ENCODE measurements at places on chromosomes 5 and 9. TPM values are rescaled to one million over a fixed set of nuclear protein-coding genes. Genes with fewer than 3 reads are reported as not detected.

DNA sequence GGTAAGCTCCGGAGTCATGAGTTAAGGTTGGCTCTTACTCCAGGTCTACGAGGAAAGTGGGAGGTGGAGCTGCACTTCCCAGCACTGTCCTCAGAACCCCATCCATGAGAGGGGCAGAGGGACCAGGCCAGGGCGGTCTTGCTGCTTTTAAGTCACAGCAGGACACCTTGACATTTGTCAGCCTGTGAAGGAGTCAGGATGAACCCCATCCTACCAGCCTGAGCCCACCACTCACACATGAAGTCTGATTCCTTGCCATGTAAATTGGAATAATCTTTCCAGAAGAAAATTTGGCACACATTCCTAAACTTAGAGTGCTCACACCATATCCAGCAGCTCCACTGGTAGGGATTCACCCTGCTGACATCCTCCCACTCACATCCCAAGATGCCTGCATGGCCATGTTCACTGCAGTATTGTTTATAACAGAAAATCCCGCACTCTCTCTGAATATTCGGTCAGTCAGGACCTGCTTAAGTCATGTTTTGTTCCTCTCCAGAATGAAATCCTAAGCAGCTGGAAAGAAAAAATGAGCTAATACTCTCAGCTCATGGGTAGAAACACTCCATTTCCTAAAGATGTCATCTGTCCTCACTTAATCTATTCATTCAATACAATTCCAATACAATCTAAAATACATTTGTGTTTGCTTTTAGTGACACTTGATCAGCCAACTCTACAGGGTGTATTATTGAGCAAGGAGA lies 79.3 kb upstream of the COL5A1 start:
- no peak overlapping the region for H3K4me3 ChIP-seq
- no peak overlapping the region for H3K27ac ChIP-seq
- no peaks in the 10 kb centered on the region for H3K36me3 ChIP-seq
- DNase-seq: no peak
- H3K27me3 ChIP-seq: no peaks in the 10 kb centered on the region

DNA sequence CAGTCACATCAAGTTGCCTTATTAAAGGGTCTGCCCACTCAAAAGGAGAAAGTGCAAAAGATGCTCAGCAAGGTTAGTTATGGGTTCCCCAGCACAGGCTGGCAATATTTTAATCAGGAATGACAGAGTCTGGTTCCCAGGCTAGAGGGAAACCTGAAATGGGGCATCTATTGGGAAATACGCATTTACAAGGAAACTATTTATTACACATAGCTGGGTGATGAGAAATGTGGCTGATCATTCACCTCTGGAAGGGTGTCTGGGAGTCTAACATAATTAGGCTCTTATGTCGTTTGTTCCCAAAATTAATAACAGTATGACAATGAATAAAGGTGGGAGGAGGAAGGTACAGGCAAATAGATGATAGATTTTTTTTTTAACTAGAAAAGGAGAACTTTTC lies 314.7 kb downstream of the ENC1 start:
- H3K4me1 ChIP-seq: peaks cover 22% of the 10 kb centered on the region
- peak; percentile 75 for DNase-seq
- no peaks in the 10 kb centered on the region for H3K36me3 ChIP-seq
- no peak overlapping the region for H3K27ac ChIP-seq

DNA sequence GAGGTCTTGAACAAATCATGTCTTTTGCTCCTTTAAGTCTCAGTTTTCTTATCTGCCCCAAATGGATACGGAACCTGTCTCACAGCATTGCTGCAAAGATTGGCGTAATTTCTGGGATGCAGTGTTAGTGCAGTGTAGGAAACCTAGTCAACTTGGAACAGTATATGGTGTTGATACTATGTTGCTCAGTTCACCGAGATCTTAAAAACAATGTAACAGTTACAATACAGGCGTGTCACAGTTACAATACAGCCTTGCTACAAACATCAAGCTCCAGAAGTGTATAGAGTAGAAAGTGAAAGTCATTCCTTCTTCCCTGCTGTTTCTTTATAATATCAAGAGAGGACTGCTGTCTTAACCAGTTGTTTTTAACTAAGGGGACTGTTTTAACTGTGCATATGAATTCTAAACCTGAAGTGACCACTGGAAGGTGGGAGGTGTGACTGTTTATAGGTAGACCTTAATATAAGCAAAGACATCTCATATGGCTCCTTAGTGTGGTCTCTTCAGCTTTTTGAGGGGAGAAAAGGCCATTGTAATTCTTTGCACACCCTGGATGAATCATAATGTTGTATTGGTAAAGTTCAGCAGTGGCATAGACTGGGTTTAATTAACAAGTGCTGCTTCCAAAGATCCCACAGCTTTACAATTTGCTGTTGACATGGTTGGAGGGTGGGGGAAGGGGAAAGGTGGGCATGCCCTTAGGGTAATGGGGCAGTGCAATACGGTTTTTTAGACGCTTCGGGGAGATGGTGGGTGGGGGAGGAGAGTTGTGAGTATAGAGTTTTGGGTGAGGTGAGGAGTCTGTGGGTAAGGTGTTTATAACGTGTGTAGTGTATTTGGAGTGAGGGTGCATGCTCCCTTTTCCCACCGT lies 12.9 kb downstream of the PRRC2B start:
- DNase-seq: no peak
- H3K27ac ChIP-seq: peak overlapping the region; percentile 16
- peaks cover 67% of the 10 kb centered on the region for H3K4me1 ChIP-seq
- no peaks in the 10 kb centered on the region for H3K36me3 ChIP-seq
- H3K4me3 ChIP-seq: peak overlapping the region; percentile 38
- no peaks in the 10 kb centered on the region for H3K27me3 ChIP-seq

- H3K27ac ChIP-seq: no peak overlapping the region
- DNase-seq: no peak
- H3K27me3 ChIP-seq: peaks cover 2% of the 10 kb centered on the region
Measured at GRCh38 chr5:1840741-1841521, 39.7 kb downstream of the NDUFS6 start.

- H3K27ac ChIP-seq: no peak overlapping the region
- peaks cover 26% of the 10 kb centered on the region for H3K4me1 ChIP-seq
- no peaks in the 10 kb centered on the region for H3K27me3 ChIP-seq
Measured at GRCh38 chr9:22244139-22245011, 202.2 kb upstream of the DMRTA1 start.

- no peaks in the 10 kb centered on the region for H3K36me3 ChIP-seq
- no peak overlapping the region for H3K4me3 ChIP-seq
- H3K4me1 ChIP-seq: no peaks in the 10 kb centered on the region
- H3K27me3 ChIP-seq: no peaks in the 10 kb centered on the region
Measured at GRCh38 chr5:68740226-68740910, 353.4 kb upstream of the SLC30A5 start.

DNA sequence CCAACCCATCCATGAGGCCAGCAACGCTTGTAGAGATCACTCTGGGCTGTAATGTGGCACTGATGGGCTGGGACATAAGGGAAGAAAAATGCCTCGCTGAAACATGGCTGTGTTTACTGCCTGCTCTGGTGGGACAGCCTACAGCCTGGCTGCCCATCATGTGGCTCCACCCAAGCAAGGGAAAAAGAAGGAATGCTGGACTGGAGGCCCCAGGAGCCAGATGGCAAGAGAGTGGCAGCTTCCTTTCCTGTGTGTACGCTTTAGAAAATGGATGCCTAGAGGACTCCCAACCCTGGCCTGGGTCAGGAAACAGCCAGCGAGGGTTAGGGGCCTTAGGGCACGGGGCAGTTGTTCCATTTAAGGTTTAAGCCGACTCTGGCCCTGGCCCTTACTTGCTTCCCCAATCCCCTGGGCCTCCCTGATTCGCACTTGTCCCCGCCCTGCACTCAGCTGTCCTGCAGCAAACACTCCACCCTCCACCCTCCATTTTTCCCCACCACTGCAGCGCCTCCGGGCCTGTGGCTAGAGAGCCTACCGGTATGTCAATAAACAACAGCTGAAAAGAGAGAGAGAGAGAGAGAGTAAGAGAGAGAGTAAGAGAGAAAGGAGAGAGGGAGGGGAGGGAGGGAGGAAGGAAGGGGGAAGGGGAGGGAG lies 819.4 kb downstream of the SEMA5A start:
- no peaks in the 10 kb centered on the region for H3K27me3 ChIP-seq
- peaks cover 5% of the 10 kb centered on the region for H3K4me1 ChIP-seq
- no peak overlapping the region for H3K27ac ChIP-seq
- H3K36me3 ChIP-seq: no peaks in the 10 kb centered on the region
- H3K4me3 ChIP-seq: no peak overlapping the region

DNA sequence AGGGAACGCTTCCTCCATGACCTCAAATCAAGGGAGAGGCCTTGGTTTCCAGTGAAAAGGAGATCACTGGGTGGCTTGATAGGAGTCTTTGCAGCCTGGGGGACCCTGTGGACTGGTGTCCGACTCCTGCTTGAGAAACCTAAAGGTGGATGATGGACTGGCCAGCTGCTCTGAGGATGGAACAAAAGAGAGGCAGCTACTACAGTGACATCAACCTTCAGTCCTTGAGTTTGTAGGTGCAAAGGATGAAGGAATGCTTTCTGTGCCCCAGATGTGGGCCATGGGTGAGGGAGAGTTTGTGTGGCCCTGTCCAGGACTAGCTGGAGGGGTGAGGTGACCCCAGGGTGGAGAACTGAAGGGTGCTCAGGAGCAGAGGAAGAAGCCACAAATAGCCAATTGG lies 114.4 kb upstream of the TBC1D2 start:
- H3K4me3 ChIP-seq: no peak overlapping the region
- H3K27me3 ChIP-seq: no peaks in the 10 kb centered on the region
- DNase-seq: no peak
- H3K36me3 ChIP-seq: no peaks in the 10 kb centered on the region
- H3K4me1 ChIP-seq: peaks cover 22% of the 10 kb centered on the region

DNA sequence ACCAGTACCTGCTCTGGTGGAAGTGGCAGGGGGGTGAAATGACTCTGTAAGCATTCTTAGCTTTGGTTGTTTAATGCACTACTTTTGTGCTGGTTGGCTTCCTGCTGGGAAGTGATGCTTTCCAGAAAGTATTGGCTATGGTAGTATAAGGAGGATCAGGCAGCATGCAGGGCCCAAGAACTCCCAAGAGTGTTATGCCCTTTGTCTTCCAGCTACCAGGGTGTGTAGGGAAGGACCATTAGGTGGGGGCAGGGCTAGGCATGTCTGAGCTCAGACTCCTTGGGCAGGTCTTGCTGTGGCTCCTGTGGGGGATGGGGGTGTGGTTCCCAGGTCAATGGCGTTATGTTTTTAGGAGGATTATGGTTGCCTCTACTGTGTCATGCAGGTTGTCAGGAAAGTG lies 135.8 kb upstream of the TRPC7 start:
- no peaks in the 10 kb centered on the region for H3K27me3 ChIP-seq
- H3K27ac ChIP-seq: no peak overlapping the region
- no peaks in the 10 kb centered on the region for H3K4me1 ChIP-seq
- no peaks in the 10 kb centered on the region for H3K36me3 ChIP-seq

GRCh38 chr5:128434993-128435392 lies 103.1 kb downstream of the FBN2 start:
- no peaks in the 10 kb centered on the region for H3K36me3 ChIP-seq
- peaks cover 8% of the 10 kb centered on the region for H3K4me1 ChIP-seq
- DNase-seq: no peak
- H3K4me3 ChIP-seq: no peak overlapping the region
- no peaks in the 10 kb centered on the region for H3K27me3 ChIP-seq
- H3K27ac ChIP-seq: no peak overlapping the region

DNA sequence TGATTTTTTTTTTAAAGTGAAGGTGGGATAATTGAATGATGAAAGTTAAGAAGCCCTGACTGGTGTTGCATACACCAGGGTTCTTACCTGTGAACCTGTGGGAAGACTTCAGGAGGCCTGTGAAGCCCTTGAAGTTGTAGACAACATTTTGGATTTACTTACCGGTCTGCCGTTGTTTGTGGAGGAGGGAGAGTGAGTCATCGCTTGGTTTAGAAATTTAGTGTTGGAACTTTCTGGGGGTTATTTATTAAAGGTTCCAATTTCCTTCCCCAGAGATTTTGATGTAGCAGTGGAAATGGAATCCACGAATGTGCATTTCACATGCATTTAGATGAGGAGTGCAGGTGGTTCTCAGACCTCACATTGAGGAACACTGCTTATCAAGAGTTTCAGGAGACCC lies 49.6 kb downstream of the ARHGAP26 start:
- no peaks in the 10 kb centered on the region for H3K27me3 ChIP-seq
- no peak overlapping the region for H3K4me3 ChIP-seq
- no peaks in the 10 kb centered on the region for H3K36me3 ChIP-seq
- no peak for DNase-seq
- H3K4me1 ChIP-seq: peaks cover 34% of the 10 kb centered on the region

- DNase-seq: no peak
- H3K36me3 ChIP-seq: no peaks in the 10 kb centered on the region
- H3K27me3 ChIP-seq: no peaks in the 10 kb centered on the region
- peaks cover 9% of the 10 kb centered on the region for H3K4me1 ChIP-seq
- peak overlapping the region; percentile 62 for H3K27ac ChIP-seq
Measured at GRCh38 chr5:123819386-123819785, 307.4 kb downstream of the CSNK1G3 start.

DNA sequence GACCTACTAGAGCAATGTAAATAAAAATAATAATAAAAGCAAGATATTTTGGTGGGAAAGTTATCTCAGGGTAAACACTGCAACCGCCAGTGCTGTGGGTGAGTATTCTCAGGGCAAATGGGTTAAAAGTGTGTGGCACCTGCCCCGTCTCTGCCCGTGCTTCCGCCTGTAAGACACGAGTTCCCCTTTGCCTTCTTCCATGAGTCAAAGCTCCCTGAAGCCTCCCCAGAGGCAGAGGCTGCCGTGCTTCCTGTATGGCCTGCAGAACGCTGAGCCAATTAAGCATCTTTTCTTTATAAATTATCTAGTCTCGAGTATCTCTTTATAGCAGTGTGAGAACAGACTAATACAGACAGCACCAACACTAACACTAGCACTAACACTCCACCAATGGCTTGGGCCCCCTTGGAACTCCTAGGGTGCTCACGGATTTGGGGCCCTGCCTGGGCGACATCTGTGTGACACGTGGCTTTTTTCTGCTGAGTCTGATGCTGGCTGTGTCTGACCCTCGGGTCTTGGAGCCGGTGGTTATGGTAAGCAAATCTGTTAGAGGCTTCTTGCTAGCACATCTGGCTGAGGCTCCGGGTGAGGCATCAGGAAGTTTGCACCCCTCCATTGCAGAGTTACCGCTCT lies 10.6 kb downstream of the PLEKHG4B start:
- H3K36me3 ChIP-seq: no peaks in the 10 kb centered on the region
- H3K4me3 ChIP-seq: no peak overlapping the region
- DNase-seq: no peak
- H3K27me3 ChIP-seq: peaks cover 4% of the 10 kb centered on the region
- no peak overlapping the region for H3K27ac ChIP-seq
- H3K4me1 ChIP-seq: no peaks in the 10 kb centered on the region

DNA sequence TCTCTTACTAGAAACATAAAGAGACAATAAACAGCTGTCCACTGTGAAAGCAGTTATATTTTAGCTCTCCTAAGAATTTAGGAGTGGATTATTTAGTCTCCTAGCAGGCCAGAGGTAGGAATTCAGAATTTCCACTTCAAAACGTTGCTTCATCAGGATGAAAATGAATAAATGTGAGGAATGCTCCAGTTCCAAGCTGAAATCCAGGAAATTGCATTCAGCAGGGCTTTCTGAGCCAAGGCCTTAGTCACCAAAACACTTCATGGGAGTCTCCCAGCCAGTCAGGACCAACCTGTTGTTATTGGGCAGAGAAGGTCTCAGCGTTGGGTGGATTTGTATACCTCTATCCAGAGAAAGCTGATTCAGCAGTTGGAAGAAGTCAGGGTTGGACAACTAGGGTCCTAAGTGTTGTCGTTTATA lies 1040.3 kb downstream of the TLE1 start:
- H3K27ac ChIP-seq: peak overlapping the region; percentile 78
- no peak overlapping the region for H3K4me3 ChIP-seq
- H3K36me3 ChIP-seq: no peaks in the 10 kb centered on the region
- H3K27me3 ChIP-seq: no peaks in the 10 kb centered on the region

The FIBCD1 gene
- 0.66 TPM for total RNA-seq

The TMEM215 gene
- 3.0 TPM for total RNA-seq

The MTREX gene
- total RNA-seq: 68.1 TPM

The NRARP gene
- total RNA-seq: 7.3 TPM

Data from astrocyte (in vitro differentiated cells and primary cell).